NCI-H446 treated with DMSO at 0.1 percent for 48 hours (cell line): ENCODE measurements at places on chromosomes 7 and 10.

DNA sequence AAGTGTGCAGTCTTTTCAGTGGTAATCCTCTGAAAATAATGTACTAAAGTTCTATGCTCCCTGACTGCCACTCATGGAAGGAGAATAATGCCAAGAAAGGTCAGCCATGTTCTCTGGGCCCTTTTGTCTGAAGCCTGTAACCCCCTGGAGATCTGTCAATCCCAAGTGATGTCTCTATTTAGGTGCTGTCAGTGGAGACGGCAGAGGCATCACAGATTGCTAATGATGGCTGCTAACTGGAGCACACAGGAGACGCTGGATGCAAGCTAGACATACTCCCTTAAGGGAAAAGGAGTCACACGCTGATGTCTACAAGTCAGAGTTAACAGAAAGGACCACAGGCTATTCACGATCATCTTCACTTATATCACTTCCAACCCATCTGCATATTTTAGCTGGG lies 118.8 kb downstream of the RSU1 start:
- DNase-seq, result no peak

DNA sequence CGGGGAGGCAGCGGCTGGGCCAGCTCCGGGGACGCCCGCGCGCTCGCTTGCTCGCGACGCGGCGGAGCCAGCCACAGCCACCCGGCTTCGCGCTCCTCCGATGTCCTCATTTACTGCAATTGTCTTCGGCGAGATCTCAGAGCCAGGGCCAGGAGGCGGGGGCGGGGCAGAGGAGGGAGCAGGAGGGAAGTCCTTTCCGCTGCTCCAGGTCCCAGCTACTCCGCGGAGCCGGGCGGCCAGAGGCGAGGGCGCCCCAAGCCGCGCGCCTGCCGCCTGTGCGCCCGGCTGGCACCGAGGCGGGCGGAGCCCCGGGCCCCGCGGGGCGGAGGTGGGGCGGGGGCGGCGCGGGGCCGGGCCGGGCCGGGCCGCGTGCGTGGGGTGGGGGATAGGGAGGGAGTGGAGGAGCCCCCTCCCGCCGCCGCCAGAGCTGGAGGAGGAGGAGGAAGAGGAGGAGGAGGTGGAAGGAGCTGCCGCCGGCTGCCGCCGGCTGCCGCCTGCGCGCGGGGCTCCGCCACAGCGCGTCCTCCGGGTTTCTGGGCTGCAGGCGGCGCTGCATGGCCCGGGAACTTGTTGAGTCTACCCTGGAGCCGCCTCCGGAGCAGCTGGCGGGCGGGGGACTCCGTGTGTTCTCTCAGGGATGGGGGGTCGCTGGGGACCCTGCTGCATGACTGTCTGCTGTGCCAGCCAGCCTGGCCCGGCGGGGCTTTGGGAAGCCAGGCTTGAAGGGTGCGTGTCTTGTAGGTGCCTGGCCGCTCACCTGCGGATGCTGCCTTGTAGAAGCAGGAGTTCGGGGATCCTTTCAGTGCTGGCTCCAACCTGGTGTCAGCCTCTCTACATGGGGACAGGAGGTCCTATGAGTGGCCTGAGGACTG lies at the start of gene INSYN2A:
TSS of gene INSYN2A (minus strand) at position 310 of the 872 bp plus-strand sequence. CDS start 20,196 bp downstream, outside the sequence.
- no peak for DNase-seq

DNA sequence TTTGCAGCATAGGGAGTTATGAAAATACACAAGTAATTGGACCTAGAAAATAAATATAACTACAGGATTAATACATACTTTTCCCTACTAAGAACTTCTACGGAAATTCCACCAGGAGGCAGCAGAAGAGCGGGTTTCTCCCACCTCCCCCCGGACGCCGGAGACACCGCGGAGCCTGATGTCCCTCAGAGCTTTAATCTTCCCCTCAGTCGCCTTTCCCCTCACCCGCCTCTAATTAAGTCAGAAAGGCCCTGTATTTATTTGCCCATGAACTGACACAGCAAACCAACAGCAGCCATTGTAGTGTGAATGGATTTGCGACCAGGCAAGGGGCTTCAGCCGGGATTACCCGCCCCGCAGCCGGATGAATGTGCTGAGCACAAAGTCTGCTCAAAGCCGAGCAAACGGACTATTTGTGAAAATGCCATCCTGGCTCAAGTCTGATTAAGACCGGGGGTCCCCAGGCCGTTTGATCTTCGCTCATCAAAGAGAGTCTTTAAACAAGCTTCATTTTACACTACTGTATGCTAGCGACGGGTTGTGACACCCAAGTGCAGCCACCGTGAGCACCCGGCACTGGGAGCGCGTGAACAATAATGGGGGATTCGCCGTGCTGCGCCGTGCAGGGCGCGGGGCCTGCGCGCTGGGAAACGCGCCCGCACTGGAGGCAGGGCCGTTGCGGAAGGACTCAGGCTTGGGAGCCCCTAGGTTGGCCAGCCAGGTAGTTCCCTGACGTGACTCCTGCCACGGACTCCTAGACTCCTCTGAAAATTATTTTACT lies 5.6 kb upstream of the DKK1 start:
- DNase-seq, result peak; percentile 4

DNA sequence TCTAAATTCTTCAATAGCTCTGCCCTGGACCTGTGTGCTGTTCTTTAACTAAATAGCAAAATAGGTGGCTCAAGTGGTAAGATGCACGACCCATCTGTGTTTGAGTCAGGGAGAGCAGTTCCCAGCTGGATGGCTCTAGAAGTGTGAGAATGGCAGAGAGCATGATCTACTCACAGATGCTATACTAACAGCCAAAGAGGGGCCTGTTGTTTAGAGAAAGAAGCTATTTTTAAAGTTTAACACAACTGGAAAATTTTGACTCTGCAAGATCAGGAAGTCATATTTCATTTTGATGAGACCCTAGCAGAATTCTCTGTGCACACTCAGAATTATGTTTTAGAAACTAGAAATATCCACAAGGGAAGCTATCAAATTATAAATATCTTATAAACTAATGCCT lies 87.4 kb upstream of the PIP4K2A start:
- no peak for DNase-seq

DNA sequence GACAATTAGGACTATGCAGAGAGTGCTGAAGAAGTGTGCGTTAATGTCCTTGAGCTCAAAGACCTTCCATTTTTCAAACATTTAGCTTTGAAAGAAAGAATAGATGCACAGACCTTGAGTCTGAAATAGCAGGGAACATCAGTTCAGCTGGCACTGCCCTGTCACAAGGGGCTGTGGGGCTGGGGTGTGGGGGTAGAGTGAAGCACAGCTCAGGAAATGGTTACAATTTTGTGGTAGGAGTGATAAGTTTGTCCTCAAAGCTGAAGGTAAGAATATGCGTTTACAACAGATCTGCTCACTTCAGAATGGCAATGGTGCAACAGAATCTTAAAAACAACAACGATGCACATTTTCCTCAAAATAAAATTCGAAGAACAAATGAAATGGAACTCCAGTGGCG lies 33.6 kb downstream of the SMKR1 start:
- DNase-seq, result no peak

DNA sequence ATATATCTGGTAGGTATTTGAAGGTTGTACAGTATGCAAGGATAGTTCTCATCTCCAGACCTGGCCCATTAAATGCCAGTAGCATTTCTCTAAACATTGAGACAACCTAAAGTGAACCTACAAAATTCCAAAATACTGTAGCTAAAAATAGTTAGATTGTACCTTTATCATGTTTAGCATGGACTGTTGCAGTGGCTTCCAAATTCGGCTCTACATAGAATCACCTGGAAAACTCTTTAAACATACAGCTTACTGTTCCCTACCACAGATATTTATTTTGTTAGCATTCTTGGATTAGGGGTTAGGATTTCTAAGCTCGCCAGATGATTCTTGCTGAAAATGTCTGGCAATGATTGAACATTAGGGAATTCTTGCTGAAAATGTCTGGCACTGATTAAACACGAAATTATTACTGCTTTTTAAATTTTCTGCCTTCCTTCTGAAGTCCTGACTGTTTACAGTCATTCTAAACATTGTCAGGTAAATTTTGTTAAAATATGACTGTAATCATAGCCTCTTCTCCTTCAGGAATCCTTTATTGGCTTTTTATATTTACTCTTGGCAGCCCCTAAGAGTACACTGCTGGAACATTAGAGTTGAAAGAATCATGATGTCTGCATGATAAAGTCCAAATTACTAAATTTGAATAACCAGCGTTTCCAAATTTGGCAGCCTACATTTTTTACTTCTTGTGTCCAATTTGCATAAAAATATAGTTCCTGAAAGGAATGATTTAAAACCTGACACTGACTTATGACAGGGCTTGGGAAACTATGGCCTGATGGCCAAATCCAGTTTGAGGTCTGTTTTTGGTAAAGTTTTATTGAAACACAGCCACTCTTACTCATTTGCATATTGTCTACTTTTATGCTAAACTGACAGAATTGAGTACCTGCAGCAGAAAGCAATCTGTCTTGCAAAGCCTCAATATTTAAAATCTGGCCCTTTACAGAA lies 40.3 kb downstream of the SHOC2 start:
- DNase-seq, result no peak

DNA sequence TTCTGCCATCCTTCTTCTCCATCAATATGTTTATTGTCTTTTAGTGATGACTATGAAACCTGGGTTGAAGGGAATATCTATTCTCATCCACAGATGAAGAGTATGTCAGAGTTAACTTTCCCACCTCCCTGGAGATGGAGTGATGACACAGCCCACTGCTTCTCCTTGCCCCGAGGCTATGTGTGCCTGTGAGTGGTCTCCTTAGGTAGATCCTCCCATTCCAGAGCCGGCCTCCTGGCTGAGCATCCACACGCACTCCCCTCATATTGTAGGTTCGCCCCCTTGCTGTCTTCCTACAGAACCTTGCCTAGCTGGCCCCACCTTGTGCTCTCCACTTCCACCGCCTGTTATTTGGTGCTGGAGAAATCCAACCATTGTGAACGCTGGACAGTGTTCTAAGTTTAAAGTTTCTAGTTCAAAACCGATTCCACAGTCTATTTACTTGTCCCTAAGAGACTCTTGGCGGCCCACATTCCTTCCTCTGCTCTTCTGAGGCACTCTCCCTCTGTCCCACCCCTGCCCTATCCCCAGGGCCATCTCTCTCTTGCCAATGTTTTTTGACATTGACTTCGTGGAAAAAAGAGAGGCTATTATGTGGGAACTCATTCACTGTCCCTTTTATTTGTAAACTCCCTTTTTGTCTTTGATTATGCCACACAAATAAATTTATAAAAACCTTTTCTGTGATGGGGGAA lies 168.0 kb downstream of the ZNF438 start:
- no peak for DNase-seq

- peak; percentile 54 for DNase-seq
Observed at GRCh38 chr7:20329389-20330238, 1.1 kb upstream of the ITGB8 start.

- no peak for DNase-seq
Observed at GRCh38 chr10:27569946-27570345, 65.8 kb downstream of the RAB18 start.

- no peak for DNase-seq
Observed at GRCh38 chr10:35127289-35127891, 744 bp downstream of the CREM start.

DNA sequence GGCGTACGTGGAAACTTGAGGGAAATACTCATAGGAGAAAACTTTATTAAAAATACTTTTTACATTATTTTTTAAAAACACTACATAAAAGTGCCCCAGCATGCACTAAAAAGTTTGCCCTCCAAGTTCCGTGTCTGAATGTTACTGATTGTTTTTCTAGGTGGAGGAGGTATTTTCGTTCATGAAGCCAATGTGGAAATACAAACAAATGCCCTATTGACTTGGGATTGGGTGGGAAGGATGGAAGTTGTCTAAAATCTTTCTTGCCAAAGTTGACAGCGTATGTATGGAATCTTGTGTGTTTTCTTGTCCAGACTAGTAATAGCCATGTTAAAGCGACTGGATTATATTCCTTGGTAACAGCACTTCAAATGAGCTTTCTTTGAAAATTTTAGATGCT lies 1.2 kb downstream of the PROSER2 start:
- DNase-seq, result no peak

DNA sequence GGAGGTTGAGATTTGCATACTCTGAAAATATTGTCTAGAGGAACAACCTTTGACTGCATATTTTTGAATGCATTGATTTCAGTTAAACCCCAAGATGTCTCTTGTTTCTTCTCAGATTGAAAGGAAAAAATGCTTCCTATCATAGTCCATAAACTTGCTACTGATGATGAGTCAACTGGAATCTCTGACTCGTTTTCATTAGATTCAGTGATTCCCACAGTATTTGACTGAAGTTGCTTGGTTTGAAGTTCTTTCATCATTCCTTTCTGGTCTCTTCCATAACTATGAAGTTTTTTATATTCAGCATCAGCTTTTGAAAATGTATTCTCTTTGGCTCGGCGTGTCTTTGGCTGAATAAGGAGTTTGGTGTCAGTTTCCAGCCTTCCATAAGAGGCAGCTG lies 10.7 kb downstream of the PEX1 start:
- DNase-seq, result no peak

DNA sequence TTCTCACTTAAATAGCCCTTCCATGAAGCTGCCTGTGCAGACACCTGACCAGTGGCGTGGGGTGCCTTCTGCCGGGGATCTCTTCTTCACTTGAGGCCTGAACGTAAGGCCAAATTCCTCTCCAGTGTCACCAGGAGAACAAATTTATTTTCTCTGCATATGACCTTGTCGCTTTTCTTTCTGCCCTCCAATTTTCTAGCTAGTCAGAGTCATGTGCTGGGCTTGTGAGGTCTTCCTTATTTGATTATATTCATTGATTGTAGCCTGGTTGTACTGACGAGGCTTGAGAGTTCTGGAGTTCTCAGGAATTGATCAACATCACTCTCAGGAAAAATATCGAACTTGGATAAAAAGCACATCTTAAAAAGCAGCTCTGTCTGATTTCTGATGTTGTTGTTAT lies 255.7 kb downstream of the BUB3 start:
- no peak for DNase-seq

- DNase-seq, result no peak
Observed at GRCh38 chr10:71821909-71822763, 28.9 kb downstream of the PSAP start.

DNA sequence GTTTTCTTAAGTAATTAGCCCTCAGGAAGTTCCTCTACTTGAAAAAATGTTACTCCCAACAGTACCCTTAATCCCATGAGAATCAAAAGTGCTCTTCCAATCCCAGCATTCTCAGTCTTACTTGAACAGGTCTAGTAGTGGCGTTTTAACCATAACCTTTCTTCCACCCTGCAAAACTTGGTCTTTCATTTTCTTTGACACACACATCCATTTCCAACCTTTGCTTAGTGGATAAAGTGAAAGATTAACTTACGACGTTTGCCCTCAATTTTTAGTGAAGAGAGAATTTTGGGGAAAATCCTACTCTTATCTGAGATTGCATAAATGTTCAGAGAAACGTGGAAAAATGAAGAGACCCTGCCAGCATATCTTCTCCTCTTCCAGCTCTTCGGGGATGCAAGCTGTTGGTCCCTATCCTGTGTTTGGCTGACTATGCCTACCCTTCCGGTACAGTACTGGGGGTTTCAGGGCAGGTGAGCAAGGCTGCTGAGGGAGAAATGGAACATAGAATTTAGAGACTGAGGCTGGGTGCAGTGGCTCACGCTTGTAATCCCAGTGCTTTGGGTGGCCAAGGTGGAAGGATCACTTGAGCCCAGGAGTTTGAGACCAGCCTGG lies 18.8 kb downstream of the WBP1L start:
- no peak for DNase-seq
